ENCODE measurements at places on chromosomes 2 and 18. TPM values are rescaled to one million over a fixed set of nuclear protein-coding genes. Genes with fewer than 3 reads are reported as not detected.

The ERMN gene
- total RNA-seq = not detected

The RRM2 gene
- 2.9 TPM for total RNA-seq

The PFN4 gene
- not detected for total RNA-seq

The SH3RF3 gene
- total RNA-seq = 11.1 TPM

The EEF1B2 gene
- total RNA-seq = 132 TPM

The OXER1 gene
- not detected for total RNA-seq

The HDHD2 gene
- 23.3 TPM for total RNA-seq

The HOXD4 gene
- total RNA-seq = 9.6 TPM

The DQX1 gene
- 35.1 TPM for total RNA-seq

The CD226 gene
- 0.89 TPM for total RNA-seq

The OSBPL6 gene
- 0.29 TPM for total RNA-seq

The CAPN14 gene
- not detected for total RNA-seq

The EVA1A gene
- total RNA-seq = not detected

The PTPRN gene
- total RNA-seq = 5.0 TPM

The GRHL1 gene
- total RNA-seq = 5.7 TPM

The KCNG3 gene
- total RNA-seq = 55.3 TPM

The SAG gene
- not detected for total RNA-seq

The CYP27A1 gene
- total RNA-seq = 546 TPM

The C1GALT1C1L gene
- total RNA-seq = not detected

The CCDC102B gene
- total RNA-seq = 39.0 TPM

The RNF125 gene
- total RNA-seq = 9.9 TPM

The TUBA4B gene
- total RNA-seq = not detected

The CYP20A1 gene
- 36.9 TPM for total RNA-seq

The AMER3 gene
- 0.45 TPM for total RNA-seq

The HJURP gene
- total RNA-seq = 2.7 TPM

Data from stomach (tissue), 19 donors.